ENCODE measurements at places on chromosomes 5 and 9. TPM values are rescaled to one million over a fixed set of nuclear protein-coding genes. Genes with fewer than 3 reads are reported as not detected.

GRCh38 chr9:114125476-114126013, 26.5 kb upstream of the KIF12 start:
- H3K4me3 ChIP-seq = no peak overlapping the region
- no peaks in the 10 kb centered on the region for H3K27me3 ChIP-seq
- H3K27ac ChIP-seq = no peak overlapping the region
- DNase-seq = no peak

Gene OMD
- not detected for total RNA-seq

GRCh38 chr9:75186767-75187380, 98.6 kb downstream of the OSTF1 start:
- peak; percentile 43 for DNase-seq
- H3K27me3 ChIP-seq = no peaks in the 10 kb centered on the region
- H3K4me3 ChIP-seq = no peak overlapping the region
- H3K27ac ChIP-seq = no peak overlapping the region
- peaks cover 6% of the 10 kb centered on the region for H3K36me3 ChIP-seq

DNA sequence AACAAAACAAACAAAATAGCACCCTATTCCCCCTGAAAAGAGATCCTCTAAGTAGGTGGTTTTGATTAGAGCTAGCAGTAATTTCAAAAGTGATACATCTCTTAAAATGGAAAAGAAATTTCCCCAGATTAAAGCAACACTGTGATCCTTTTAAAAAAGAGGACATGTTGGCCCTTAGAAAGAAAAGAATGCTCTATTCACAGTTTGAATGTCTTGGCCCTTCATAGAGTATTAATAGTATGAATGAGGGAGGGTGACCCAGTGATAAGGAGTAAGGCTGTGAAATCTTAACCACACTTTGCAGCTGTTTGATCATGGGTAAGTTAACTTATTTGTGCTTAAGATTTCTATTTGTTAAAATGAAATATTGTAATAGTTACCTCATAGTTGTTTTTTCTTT, 467.7 kb upstream of the MEF2C start:
- H3K4me3 ChIP-seq = no peak overlapping the region
- H3K4me1 ChIP-seq = no peaks in the 10 kb centered on the region
- no peak for DNase-seq
- no peaks in the 10 kb centered on the region for H3K27me3 ChIP-seq
- no peaks in the 10 kb centered on the region for H3K36me3 ChIP-seq
- no peak overlapping the region for H3K27ac ChIP-seq

Gene FST
- not detected for total RNA-seq

Measured in CD4-positive, CD25-positive, alpha-beta regulatory T cell (primary cell).